ENCODE measurements at places on chromosomes 13 and 19. TPM values are rescaled to one million over a fixed set of nuclear protein-coding genes. Genes with fewer than 3 reads are reported as not detected.
A peak's percentile ranks its signal among the peaks of the same experiment; 100 is the strongest.

The ADGRE3 gene
- total RNA-seq, result not detected

GRCh38 chr19:51107406-51108065 is 673 bp downstream of the CTU1 start:
- no peak for DNase-seq

GRCh38 chr13:51971520-51972426 is 39.5 kb downstream of the ATP7B start:
- DNase-seq, result no peak

GRCh38 chr13:31909864-31910551 is 121.6 kb upstream of the FRY start:
- no peak for DNase-seq

DNA sequence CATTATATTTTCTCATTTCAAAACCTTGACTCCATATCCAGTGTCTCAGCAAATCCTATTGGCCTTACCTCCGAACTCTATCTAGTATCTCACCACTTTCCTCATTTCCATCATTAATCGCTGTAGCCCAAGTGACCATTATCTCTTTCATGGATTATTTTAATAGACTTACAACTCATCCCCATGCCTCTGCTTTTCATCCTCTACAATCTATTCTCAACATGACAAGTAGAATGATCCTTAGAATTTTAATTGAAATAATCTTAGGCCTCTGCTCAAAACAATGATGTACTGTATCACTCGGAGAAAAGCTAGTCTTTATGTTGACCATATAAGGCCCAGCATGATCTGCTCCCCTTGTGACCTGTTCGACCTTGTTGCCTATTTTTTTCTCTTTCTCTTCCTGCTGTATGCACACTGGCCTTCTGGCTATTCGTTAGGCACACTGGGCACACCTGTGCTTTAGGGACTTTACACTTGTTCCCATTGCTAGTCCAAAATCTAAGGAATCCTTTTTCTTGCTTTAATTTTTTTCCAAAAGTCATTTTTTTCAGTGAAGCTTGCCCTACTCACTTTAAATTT is 21.4 kb downstream of the DNAJC15 start:
- DNase-seq, result no peak

The ZNF507 gene
- total RNA-seq, result 16.7 TPM

The ALKBH7 gene
- total RNA-seq, result 46.0 TPM

The KIR2DL4 gene
- not detected for total RNA-seq

The PABPC3 gene
- 0.18 TPM for total RNA-seq

GRCh38 chr13:74891610-74892009 is 590.4 kb downstream of the TBC1D4 start:
- no peak for DNase-seq

The ZNF570 gene
- total RNA-seq, result 6.5 TPM

The GFY gene
- not detected for total RNA-seq

DNA sequence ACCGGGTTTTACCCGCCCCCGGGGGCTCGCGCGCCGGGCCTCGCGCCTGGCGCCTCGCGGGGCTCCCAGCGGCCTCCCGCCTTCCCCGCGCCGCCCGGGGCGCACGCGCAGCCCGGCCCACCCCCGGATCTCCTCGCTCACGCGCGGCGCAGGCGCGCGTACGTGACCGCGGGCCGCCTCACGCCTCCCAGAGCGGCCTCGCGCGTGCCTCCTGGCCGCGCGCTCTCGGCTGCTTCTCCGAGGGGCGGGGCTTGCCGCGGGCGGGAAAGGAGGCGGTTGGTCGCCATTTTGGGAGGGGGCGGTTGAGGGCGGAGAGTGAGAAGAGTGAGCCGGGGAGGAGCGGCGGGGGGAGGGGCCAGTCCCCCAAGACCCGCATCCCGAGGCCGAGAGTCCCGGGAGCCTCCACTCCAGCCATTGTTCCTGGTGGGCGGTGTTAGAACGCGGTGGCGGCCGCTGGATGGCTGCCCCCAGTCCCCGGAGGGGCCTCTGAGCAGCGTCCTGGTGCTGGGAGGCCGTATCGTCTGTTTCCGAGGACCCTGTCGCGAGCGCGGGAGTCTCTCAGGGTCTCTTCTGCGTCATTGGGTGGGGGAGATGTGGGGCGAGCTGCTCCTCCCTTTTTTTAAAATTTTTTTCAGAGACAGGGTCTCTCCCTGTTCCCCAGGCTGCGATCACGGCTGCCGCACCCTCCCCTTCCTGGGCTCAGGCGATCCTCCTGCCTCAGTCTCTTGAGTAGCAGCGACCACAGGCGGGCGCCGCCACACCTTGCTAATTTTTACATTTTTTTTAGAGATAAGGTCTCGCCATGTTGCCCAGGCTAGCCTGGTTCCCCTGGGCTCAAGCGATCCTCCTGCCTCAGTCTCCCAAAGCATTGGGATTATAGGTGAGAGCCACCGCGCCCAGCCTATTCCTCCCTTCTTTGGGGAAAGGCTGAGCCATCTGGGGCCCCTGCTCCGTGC is at the start of gene ZNF541:
ZNF541 (minus strand) TSS at position 78 of the 956 bp plus-strand sequence. CDS start 17,292 bp downstream, outside the sequence.
- DNase-seq, result no peak

The HPN gene
- not detected for total RNA-seq

DNA sequence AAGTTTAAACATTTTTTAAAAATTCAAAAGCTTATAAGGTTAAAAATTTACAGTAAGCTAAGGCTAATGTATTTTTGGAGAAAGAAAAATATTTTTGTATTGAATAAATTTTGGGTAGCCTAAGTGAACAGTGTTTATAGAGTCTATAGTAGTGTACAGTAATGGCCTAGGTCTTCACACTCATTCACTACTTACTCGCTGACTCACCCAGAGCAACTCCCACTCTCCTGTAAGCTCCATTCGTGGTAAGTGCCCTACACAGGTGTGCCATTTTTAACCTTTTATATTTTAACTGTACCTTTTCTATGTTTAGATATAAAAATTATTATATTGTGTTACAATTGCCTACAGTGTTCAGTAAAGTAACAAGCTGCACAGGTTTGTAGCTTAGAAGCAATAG is 96.6 kb upstream of the FREM2 start:
- no peak for DNase-seq

DNA sequence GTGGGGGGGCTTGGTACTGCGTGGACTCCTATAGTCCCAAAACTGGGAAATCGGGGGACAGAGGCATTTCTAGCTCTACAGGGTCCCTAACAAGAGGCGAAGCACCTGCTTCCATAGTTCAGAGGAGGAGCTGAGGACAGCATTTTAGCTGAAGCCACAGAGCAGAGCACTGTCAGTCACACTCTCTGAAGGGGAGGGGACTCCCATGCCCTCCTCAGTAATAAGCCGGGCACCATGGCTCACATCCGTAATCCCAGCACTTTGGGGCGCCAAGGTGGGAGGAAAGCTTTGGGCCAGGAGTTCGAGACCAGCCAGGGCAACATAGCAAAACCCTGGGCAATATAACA is 3.8 kb downstream of the NPAS1 start:
- DNase-seq, result no peak

DNA sequence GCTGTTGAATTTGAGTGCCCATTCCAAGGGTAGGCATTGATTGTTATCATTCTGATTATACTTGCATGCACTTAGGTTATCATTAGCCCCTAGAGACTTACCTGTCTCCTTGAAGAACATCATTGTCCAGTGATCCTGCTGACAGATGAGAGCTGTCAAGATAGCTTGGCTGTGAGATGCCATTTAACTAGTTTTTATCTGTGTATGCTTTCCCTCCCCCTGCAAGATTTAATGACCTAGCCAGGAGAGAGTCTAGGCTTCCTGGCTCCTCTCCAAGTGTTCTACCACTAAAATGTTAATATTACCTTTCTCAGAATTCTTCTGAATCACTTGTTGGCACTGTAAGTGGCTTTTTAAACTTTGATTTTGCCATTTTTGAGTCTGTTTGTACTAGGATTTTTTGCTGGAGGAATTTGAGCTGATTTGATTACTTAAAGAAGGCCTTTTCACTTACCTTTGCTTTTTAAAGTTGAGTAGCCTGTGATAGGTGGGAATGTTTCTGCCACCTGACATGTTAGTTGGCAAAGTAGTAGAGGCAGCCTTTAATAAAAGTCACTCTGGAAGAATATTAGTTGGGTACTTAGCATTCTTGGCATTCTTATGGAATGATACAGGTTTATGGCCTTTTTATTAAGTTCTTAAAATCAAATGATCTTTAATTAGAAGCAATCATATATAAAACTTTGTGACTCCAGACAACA is 41.1 kb downstream of the ARHGAP35 start:
- DNase-seq, result no peak

The ZNF667 gene
- not detected for total RNA-seq

DNA sequence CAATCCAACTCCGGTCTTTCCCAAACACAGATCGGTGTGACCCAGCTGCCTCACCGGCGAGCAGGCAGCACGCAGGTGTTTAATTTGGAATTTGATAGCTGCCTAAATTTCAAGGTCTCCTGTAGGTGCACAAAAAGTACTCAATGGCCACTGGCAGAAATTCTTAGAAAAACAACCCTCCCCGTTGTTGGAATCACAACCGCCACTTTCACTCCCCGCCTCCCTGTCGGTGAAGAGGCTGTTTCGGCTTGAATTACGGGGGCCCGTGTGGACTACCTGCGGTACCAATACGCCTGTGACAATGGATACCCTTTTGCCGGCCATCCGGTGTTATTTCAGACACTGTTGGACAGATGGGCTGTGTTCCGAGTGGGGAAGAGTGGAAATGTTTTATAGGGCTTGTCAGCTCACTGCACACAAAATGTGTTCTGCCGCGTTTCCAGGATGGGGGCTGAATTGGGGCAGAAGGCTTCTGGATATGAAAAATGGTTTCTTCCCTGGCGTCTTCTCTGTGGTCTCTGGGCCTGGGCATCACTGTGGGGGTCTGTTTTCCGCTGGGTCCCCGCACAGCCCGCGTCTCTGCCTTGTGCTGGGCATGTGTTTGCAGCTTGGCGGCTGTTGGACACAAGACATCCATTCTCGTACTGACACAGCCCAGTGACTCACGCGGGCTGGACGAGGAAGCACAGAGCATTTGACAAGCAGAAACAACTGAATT is 45.4 kb downstream of the ZIC5 start:
- no peak for DNase-seq

DNA sequence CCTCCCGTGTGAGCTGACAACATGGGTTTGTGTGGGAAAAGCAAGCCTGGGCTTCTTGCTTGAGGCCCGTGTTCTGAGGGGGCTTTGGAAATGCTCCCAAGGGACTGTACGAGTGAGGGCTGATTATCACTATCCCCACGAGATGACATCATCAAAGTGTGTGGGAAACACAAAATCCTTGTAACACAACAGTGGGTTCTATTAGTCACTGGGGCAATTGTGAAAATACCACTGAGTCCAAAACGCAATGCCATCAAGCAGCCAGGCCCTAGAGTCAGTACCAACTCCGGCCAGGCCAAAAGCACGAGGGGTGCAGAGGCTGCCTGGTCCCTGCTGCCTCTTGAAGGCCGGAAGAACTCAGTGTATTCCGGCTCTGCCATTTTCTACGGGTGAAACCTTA is 29.6 kb downstream of the CAPS start:
- DNase-seq, result no peak

GRCh38 chr19:49132974-49133609 is 13.7 kb downstream of the PPFIA3 start:
- DNase-seq, result no peak

DNA sequence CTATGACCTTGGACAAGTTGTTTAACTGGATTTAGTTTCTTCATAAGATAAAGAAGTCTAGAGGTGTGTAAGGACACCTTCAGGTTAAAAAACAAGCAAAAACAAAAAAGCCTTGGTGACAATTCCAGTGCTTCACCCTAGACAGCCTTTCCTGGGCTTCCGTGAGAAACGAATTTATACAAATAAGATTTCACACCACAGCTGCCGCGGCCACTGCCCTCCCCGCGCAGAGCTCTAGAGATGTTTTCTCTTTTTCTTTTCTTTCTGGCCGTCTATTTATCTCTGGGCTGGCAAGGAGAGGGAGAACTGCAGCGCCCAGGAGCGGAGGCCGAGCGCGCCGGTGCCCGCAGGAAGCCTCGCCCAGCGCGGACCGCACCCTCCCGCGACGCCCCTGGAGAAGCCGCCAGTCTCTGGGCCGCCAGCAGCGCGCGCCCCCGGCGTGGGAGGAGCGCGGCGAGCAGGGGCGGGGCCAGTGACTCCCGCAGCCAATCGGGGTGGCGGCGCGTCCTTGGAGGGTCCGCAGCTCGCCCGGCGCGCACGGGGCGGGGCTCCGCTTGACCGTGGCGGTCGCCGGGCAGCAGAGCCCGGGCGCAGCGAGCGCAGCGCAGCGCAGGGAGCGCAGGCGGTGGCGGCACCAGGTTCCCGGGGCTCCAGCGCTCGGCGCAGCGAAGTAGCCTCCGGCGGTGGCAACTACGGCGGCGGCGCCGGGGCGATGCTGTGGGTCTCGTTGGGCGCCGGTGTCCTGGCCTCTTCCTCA is 107.0 kb downstream of the RXFP2 start:
- DNase-seq, result peak; percentile 93

DNA sequence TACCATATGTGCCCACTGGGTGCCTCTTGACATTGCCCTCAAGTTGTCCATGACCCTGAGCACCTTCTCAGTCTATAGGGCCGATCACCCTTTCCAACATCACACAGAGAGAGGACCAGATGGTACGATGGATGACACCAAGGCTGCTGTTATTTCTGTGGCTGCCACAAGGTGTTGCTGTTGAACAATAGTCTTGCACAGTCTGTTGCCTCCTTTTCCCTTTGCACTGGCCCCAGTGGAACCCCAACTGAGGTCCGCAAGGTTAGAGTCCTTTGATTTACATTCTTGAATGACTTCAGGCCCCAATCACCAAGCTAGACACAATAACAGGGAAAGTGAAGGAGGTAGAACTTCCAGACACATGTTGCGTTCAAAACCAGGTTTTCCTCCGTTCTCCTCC is 52.0 kb downstream of the TINCR start:
- DNase-seq, result no peak

All from chondrocyte (in vitro differentiated cells).